Daoy (cell line): ENCODE measurements at places on chromosomes 12 and 14.

DNA sequence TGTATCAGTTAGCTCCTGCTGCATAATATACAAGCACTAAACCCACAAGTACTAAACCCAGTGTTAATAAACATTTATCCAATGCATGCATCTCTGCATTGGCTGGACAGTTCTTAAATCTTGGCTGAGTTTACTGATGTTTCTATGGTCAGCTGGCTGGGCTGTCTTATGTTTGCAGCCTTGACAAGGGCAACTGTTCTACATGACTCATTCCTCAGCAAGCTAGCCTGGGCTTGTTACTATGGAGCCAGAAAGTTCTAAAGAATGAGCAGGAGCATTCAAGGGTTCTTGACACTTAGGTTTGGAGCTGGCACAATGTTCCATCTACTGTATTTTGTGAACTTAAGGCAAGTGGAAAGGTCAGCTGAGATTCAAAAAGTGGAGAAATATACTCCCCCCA is 199.1 kb downstream of the GLT1D1 start:
- no peak for DNase-seq

- peak; percentile 83 for DNase-seq
These were observed 57.5 kb downstream of the CALM1 start for GRCh38 chr14:90454041-90455000.

DNA sequence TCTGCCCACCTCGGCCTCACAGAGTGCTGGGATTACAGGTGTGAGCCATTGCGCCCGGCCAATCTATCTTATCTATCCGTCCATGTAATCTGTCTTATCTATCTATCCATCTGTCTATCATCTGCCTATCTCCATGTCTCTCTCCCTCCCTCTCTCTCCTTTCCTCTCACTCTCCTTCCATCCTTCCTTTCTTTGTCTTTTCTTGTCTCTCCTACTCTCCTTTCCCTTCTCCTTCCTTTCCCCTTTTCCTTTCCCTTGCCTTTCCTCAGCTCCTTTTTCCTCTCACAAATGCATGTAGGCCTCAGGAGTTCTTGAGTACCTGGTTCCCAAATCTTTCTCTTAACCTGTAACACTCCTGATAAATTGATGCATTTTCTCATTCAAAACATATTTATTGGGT is 89.3 kb upstream of the WSCD2 start:
- no peak for DNase-seq

GRCh38 chr14:64675312-64675711 is 28.9 kb upstream of the PLEKHG3 start:
- DNase-seq: no peak

GRCh38 chr12:46507766-46508165 is 135.2 kb upstream of the SLC38A2 start:
- DNase-seq: no peak

DNA sequence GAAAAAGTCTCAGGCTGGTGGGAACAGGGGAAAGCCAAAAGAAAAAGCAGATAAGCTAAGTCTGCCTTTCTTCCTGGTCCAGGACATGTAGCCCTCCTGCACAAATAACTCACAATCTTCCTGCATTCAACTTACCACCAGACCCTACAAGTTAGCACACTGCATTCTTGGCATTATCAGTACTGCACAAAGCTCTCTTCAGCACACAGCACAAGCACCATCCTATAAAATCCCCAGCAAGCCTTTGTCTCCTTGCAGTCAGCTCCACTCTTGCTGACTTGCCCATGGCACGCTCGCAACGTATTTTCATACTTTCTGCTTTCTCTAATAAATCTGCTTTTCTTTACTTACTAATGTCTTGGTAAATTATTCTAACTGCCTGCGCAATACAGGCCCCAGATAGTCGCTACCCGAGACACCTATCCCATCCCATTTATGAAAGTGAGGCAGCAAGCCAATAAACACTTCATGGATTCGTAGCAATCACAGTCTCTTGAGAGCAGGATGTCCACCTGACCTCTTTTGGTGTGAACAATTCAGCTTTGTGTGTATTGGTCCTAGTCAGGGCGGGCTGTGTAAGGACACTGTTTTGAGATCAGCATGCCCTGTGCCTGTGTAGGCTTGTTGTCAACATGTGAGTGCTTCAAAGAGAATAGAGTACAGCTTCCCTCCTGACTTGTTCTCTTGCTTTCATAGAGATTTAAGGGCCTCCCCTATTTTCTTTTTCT is 49.0 kb downstream of the TMEM117 start:
- no peak for DNase-seq

- DNase-seq: peak; percentile 17
These were observed 497.7 kb downstream of the FUT8 start for GRCh38 chr14:65910108-65910786.

DNA sequence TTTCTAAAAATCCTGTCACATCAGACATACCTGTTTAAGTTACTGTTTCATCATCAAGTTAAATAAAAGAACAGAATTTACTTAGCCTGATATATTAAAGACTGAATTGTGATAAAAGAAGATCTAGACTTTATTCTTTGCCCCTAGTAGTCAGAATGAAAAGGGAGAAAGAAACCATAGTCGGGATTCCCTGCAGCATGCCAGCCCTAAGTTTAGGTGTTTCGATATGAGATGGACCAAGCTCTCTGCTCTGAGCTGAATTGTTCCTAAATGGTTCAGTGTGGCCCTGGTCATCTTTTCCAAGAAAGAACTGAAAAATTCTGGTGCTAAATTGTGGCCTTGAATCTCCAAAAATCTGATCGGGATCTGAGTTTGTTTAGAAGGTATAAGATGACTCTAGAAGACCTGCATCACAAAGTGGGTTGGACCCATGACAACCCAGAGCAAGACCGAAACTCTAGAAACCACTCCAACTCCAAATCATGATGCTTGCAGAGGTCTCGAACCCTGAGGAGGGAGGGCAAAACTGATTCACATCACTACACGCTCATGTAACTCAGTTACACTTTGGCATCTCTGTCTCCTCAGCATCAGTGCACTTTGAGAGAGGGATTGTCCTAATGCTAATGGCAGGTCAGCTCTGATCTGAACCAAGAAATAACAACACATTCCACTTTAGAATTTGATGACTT is 15.7 kb downstream of the PTGER2 start:
- DNase-seq: no peak

DNA sequence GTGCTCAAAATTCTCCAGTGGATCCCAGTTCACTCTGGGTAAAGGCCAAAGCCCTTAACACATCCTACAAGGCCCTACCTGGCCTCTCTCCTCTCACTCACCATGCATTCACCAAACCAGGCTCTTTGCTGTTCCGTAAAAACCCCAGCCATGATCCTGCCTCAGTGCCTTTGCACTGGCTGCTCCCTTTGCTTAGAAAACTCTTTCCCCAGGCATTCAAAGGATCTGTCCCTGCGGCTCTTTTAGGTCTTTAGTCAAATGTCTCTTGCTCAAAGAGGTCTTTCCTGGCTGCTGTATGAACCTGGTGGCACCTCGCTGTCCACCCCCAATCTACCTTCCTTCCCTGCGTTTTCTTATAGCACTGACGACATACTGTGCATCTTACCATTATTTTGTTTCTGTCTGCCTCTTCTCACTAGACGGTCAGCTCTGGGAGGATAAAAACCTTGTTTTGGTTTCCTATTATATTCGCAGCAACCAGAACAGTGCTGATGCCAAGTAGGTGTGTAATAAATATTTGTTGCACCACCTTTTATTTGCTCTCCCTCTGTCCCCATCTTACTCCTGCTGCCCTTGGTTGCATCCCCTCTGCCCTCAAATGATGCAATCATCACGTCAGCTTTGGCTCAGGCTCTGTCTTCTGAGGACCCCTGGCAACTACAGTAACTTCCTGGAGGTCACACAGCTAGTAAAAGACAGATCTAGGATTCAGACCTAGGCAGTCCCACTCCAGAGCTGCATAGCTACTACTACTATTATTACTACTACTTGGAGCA is 23.8 kb upstream of the DICER1 start:
- DNase-seq: no peak

DNA sequence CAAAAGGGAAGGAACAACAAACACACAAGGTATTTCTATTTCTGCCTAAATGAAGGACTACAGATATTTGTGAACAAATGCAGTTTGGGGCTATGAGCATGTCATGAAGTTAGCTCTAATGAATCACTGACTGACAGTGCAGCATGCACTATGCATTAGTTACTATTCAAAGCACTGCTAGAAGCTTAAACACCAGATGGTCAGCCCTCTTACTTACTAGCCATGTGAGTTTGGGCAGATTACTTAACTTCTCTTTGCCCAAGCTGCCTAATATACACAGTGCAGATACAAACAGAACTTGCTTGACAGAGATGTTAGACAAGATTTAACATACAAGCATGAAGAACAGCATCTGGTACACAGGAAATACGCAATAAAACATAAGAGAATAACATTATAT is 96.0 kb downstream of the ATXN2 start:
- no peak for DNase-seq

- no peak for DNase-seq
These were observed 21.5 kb downstream of the TULP3 start for GRCh38 chr12:2912216-2912575.

DNA sequence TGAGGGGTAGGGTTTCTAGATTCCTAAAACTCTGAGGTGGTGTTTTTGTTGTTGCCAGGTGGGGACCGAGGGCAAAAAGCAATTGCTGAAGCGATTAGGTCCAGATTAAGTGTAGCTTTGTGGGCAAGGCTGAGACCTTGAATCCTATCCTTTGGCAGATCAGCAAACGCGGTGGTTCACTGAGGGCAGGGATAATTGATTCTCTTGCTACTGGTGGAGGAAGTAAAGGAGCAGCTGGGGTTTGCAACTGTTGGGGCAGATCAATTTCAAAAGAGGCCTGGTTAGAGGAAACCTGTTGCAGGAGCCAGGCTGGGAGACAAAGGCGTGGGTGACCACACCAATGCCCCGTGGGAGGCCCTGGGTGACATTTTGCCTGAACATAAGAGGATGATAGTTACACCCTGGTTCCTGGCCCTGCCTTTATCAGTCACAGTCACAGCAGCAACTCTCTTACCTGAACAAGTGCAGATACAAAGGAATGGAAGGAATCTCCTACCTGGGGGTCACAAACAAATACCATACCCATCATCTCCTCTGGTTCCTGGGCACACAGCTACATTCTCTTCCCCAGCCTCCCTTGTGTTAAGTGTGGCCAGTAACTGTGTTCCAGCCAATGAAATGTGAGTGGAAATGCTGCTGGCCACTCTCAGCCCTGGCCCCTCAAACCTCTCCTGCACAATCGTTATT is 43.3 kb upstream of the RASSF3 start:
- no peak for DNase-seq

DNA sequence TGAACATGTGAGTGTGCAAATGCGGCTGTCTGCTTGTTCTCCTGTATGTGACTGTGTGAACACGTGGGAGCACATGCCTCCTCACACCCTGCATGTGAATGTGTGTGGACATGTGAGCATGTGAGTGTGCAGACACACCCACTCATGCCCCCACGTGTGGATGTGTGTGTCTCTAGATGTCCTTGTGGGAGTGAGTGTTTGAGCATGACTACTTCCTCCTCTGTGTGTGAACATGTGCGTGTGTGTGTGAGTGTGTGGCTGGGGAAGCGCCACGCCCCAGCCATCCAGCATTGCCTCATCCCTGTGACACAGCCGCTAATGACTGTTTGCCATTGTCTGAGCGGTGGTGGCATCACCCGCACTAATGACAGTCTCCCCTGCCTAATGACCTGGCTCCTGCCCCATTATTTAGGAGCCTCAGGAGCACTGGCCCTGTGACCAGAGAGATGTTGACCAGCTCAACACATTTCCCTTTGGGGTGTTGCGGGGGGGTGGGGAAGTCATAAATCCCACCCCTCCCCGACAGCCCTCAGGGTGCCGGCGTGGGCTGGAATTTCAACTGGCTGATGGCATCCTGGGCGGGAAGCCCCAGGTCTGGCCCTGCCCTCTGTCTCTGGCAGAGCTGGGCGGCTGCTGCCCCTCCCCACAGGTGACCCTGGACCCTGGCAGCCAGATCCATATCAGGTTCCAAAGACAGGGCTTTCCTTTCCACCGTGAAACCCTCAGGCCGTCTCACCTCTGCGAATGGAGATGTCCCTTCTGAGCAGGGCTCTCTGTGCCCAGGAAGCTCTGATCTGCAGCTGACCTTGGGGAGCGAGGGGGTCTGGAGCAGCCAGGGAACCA is 11.5 kb upstream of the KRT80 start:
- DNase-seq: peak; percentile 96

DNA sequence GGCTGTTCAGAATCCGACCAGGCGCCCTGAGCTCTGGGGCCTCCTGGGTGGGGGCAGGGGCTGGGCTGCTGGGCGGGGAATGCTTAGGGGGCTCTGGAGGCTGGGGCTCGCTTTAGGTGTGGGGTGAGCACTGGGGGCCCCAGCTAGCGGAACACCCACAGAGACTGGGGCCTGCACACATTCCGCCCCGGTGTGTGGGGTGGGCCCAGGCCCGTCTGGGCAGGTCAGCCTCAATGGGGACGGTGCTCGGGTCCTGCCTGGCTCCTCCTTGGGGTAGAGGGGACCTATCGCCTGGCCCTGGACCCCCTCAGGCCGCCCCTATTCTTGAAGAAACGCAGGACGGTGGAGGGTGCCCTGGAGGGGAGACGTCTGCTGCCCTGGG is 364.8 kb downstream of the TMEM121 start:
- no peak for DNase-seq

- DNase-seq: peak; percentile 68
These were observed at the start of gene FGF23 for GRCh38 chr12:4379405-4379804. FGF23 (minus strand) TSS chr12:4379712; CDS start chr12:4379582, 130 bp downstream.

DNA sequence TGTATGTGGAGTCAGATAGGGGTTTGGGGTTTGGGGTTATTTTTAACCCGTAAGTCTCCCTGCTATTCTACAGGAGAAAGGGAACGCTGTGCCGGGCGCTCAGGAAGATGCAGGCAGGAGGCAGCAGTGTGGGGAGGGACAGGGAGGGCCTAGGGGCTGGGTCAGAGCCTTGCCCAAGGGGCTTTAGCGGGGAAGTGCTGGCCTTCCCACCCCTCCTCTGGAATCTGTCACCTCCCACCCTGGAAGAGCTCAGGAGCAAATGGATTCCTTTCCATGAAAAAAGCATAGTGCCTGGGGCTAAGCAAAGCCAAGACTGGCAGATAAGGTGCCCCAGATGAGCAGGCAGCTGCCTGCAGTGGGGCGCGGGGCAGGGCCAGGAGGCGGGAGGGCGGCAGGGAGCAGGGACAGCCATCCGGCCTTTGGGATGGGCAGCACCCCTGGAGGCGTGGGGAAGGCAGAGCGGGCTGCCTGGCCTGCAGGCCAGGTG is 7.3 kb upstream of the INF2 start:
- peak; percentile 57 for DNase-seq
